SW 1271 (cell line): ENCODE measurements at places on chromosomes 5 and 9.
A peak's percentile ranks its signal among the peaks of the same experiment; 100 is the strongest.

- DNase-seq: no peak
Measured at GRCh38 chr5:109256486-109256885, 153.3 kb downstream of the PJA2 start.

DNA sequence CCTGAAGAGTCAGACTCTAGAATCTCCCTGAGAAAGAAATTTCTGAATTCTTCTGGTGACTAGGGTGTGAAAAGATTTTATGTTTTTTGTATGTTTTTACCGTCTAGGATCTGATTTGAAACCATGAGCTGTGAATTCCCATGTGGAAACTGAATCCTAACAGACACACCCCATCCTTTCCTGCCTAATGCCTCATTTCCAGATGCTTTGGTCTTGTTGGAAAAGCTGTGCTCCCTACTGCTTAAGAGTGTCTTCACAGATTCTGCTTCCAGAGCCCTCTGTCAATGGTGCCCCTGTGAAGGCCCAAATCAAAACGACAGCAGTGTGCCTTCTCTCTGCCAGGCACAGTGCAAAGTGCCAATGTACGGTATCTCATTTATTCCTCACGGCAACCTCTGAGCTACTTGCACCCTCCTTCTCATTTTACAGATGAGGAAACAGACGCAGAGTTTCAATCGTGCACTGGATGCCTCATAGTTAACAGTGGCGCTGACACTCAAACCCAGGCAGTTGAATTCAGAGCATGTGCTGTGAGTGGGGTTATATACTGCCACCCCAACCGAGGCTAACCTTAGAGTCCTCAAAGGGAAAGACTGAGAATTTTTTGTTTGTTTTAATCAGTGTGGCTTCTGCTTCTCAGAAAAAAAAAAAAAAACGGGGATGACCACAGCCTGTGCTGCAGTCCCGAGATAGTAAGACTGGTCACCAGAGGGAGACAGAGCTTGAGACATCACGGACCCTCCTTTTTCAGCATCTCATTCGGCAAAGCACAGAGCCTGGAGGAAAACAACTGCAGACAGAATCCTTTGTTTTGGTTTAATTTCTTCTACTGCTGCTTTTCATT, 188.4 kb downstream of the SNCAIP start:
- DNase-seq: no peak

GRCh38 chr9:93677641-93678136, 101.3 kb downstream of the PHF2 start:
- no peak for DNase-seq

DNA sequence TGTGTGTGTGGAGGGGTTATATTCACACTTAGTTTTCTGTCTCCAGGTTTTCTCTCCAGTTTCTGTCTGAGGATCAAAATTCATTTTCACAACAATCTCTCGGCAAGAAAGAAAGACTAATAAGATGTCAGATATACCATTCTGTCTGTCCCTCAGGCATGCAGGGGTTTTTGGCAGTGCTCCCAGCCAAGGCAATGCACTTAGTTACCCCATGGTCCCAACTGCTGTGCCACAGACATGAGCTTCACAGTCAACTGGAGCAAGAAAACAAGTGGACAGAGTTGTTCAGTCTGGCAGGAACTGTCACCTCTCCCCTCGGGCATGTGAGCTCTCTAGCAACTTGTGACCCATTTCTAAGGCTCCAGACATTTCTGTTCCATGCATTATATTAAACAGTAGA, 101.7 kb upstream of the LHFPL2 start:
- no peak for DNase-seq

GRCh38 chr5:89315286-89316100, 432.5 kb upstream of the MEF2C start:
- no peak for DNase-seq

- DNase-seq: no peak
Measured at GRCh38 chr5:141517880-141518617, 29.2 kb downstream of the PCDHGC5 start.

GRCh38 chr5:178486239-178486641, 104.0 kb downstream of the COL23A1 start:
- no peak for DNase-seq

DNA sequence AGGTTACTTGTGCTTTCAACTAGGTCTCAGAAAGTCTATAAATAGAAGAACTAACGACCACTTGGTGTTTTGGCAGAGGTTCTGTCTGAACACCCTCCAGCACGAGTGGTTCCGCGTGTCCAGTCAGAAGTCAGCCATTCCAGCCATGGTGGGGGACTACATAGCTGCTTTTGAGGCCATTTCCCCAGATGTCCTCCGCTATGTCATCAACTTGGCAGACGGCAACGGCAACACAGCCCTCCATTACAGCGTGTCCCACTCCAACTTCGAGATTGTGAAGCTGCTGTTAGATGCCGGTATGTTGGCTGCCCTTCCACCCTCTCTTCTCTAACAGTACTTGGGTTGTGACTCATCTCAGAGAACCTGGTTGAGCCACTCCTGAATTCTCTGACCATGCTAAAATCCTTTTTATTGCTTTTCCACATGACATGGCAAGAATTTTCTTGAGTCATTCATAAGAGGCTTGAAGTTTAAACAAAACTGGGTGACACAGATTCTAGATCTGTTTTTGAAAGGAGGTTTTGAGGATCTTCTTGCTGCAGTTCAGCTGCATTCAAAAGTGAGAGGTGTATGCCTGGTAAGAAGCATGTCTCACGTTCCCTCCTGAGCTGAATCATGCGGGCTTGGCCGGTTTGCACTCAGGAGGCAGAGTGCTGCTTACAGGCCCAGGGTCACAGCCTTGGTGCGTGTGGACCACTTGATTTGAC, 103.1 kb upstream of the DMRT1 start:
- DNase-seq: no peak

DNA sequence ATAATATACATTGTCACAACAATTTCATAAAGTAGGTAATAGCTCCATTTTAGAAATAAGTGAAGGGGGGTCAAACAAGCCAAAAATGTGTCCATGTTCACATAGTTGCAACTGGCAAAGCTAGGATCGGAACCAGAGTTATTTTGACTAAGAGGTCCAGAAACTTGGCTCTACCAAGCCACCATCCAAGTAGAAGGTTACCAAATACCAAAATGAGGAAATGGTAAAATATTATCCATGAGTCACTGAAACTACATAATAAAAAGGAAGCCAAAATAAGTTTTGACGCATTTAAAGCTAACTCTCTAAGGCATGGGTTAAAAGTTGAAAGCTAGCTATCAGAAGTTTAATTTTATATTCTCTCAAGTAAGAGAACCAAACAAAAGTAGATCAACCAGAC, 886.9 kb upstream of the DMAC1 start:
- DNase-seq: no peak

DNA sequence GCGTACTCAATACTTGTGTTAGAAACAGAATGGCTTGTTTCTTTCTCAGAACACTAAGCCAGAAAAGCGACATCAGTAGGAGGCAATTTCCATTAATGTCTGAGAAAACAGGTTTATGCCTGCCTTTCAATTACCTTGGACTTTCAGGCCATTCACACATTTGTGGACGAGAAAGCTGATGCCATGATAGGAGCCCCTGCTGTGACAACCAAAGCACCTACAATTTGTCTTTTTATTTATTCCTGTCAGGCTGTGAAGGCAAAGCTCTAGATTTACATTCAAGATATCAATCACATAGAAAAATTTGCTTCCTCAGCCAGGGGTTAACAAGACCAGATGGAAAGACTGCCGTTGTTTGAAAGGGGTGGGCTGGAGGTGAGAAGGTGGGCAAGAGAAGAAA, 76.2 kb downstream of the C7 start:
- no peak for DNase-seq

DNA sequence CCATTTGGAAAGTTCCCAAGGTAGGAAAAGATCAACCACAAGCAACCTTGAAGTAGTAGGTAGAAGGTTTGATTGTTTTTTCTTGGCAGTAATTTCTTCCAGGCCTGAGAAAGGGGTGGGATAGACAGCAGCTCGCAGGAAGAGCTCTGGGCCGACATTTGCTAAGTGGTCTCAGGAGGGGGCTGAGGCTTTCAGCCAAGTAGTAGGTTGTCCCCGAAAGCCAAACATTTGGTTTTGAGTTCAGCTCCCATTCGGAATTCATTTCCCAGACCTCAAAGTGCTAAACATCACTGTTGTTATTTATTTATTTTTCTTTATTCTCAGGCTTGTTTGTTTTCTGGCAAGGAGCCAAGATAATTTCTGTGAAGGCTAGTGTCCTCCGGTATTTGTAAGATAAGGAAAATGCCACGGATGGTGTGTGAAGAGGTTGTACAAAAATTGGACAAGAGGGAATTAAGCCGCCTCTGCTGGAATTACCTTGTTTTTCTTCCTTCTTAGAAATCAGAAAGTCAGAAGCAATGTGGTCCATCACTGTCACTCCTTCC, 112.1 kb downstream of the KIF4B start:
- DNase-seq: no peak

- no peak for DNase-seq
Measured at GRCh38 chr5:55416306-55416705, 108.5 kb downstream of the MTREX start.

DNA sequence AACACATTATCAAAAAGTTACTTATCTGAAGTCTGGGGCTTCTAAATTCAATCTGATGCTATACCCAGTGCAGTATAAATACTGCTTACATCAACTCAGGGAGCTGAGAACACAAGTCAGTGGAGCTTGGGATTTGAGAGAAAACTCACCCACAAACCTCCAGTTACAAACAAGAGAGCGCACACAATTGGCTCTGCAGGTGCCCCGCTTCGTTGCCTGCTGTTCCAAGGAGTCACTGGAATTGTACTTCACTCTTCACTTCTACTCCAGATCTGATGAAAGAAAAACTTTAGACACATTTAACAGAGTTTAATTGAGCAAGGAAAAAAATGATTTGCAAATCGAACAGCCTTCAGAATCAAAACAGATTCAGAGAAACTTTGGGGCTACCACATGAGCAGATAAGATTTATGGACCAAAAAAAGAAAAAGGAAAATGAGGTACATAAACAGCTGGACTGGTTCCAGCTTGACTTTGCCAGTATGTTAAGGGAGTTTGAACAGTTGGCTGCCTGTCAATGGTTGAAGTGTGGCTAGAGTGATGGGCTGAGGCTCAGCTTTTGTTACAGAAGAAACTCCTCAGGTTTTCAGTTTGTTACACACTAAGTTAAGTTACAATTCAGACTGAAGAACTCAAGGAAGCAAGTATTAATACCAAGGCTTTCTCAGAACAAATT, 156.6 kb downstream of the AOPEP start:
- DNase-seq: no peak

- DNase-seq: no peak
Measured at GRCh38 chr9:96048956-96049831, 173.7 kb downstream of the ERCC6L2 start.

DNA sequence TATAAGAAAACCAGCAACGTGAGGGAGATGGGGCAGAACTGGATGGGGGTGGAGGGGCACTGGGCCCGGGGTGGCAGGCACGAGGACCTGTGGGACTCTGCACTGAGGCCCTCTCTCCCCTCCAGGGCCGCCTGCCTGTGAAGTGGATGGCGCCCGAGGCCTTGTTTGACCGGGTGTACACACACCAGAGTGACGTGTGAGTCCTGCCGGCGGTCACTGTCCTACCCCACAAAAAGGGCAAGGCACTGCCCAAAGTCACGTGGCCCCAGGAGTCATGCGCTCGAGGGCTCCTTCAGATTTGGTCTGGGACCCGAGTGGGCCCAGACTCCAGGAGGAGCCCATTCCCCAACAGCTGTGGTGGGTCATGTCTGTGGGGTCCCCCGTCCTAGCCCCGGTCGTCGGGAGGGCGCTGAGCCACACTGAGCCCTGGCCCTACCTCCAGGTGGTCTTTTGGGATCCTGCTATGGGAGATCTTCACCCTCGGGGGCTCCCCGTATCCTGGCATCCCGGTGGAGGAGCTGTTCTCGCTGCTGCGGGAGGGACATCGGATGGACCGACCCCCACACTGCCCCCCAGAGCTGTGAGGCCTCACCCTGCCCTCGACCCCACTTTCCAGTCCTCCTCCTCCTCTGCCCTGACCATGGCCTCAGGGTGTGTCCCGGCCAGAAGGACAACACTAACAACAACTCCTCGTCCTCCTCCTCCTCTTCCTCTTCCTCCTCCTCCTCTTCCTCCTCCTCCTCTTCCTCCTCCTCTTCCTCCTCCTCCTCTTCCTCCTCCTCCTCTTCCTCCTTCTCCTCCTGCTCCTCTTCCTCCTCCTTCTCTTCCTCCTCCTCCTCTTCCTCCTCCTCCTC, 9.7 kb downstream of the FGFR4 start:
- DNase-seq: no peak

DNA sequence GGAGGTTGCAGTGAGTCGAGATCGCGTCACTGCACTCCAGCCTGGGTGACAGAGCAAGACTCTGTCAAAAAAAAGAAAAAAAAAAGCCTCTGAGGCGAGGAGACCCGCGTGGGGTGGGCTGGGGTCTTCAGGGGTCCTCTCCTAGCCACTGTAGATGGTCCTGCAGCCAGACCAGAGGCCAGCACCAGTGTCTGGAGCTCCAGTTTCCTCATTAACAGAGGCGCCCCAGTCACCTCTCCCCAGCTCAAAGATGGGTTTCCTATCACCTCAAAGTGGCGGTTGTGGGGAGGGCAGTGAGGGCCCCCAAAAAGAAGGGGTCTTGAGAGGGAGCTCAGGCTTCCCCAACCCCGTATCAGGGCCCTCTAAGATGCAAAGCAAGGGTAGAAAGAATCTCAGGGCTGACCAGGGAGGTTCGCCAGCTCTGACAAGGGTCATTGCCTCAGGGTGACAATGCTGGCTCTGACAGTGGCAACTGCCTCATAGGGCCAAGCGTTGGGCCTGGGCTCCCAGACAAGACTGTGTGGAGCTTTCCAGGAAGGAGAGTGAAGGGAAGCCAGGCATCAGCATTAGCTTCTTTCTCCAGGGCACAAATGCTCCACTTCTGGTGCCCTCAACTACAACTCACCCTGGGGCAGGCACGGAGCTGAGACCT, 15.0 kb downstream of the STK10 start:
- no peak for DNase-seq

- no peak for DNase-seq
Measured at GRCh38 chr5:88662846-88663245, 220.1 kb downstream of the MEF2C start.

DNA sequence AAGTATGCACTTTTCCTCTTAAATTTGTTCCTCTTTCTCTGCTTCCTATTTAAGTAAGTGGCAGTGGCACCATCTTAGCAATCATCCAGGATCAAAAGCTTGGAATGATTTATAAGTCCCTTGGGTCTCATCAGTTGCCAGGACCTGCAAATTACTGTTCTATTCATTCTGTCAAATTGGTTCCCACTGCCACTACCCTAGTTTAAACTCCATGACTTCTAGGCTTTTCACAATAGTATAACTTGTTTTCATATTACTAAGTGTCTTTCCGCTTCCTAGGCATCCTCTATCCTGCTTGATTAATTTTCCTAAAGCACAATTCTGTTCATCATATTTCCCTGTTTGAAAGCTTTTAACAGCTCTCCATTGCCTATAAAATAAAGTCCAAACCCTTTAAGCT, 363.9 kb upstream of the MEF2C start:
- DNase-seq: no peak

GRCh38 chr5:151071848-151072629, 8.8 kb downstream of the TNIP1 start:
- DNase-seq: no peak

- peak; percentile 58 for DNase-seq
Measured at GRCh38 chr5:36877667-36878391, 1.3 kb downstream of the NIPBL start.

DNA sequence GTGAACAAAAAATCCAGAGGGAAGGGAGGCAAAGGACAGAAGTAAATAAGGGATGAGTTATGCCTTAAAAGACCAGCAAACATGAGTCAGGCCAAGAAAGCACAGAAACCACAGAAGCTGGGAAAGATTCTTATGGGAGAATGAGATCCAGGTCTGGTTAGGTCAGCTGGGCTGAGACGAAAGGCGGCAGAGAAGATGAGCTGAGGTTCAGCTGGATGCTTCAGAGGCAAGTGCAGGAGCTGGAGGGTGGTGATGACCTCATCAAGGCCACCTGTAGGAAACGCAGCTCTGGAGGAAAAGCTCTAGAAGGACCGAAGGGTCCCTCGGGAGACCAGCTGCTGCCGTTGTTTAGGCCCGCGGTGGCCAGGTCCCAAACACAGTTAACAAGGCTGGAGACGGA, 152.0 kb downstream of the MYO10 start:
- no peak for DNase-seq
